Stimulated activated CD4-positive, alpha-beta T cell treated with anti-CD3 and anti-CD28 coated beads, Interleukin-4, amount 100 ng/mL, for 1 hour (primary cell): ENCODE measurements at places on chromosomes 4 and X.

- peak; percentile 30 for DNase-seq
These were observed 87.3 kb downstream of the PRSS12 start for GRCh38 chr4:118265312-118266144.

- no peak for DNase-seq
These were observed at the start of gene CAPN6 for GRCh38 chrX:111270339-111270738. Gene CAPN6 (minus strand): TSS chrX:111270483. CDS start chrX:111263936, 6,547 bp downstream.

DNA sequence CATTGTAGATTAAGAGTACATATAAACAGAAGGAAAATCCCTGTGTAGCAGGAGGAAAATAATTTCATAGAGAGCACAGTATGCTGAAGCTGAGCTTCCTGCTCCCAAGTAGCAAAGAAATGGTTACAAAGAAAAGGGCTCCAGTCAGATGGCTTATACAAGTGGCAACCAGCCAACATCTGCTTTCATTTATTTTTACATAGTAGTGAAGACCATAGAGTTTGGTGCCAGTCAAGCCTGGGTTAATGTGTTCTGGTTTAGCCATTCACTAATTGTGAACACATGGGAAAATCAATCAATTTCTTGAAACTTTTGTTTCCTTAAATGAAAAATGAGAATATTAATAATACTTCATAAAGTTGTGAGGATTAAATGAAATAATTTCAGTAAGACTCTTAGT, 111.3 kb upstream of the ELOVL6 start:
- DNase-seq = no peak

- DNase-seq = no peak
These were observed 18.0 kb downstream of the NAF1 start for GRCh38 chr4:163148466-163149336.

DNA sequence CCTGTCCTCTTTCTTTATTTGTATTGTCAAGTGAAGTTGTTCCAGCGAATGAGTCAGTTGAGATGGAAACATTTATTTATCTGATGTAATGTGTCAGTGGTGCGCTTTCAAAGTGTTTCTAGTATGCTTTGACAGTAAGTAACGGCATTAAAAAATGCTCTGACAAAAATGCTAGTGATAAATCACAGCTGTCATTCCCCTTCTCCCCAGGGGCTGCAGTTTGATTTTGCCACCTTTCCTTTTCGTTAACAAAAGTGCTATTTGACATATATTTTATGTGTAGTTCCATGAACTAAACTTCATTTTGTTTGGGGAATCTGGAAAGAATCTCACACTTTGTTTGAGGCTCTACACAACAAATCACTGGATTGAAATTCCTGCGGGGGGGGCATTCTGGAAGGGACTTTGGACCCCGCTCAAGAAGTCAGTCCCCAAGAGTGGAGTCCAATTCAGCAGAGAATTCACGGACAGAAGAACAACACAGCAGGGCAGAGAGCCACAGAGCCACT, 7.6 kb upstream of the TBC1D19 start:
- DNase-seq = no peak

GRCh38 chr4:70392057-70392776, 5.5 kb upstream of the OPRPN start:
- no peak for DNase-seq
